ENCODE measurements at places on chromosomes 5 and 9.

DNA sequence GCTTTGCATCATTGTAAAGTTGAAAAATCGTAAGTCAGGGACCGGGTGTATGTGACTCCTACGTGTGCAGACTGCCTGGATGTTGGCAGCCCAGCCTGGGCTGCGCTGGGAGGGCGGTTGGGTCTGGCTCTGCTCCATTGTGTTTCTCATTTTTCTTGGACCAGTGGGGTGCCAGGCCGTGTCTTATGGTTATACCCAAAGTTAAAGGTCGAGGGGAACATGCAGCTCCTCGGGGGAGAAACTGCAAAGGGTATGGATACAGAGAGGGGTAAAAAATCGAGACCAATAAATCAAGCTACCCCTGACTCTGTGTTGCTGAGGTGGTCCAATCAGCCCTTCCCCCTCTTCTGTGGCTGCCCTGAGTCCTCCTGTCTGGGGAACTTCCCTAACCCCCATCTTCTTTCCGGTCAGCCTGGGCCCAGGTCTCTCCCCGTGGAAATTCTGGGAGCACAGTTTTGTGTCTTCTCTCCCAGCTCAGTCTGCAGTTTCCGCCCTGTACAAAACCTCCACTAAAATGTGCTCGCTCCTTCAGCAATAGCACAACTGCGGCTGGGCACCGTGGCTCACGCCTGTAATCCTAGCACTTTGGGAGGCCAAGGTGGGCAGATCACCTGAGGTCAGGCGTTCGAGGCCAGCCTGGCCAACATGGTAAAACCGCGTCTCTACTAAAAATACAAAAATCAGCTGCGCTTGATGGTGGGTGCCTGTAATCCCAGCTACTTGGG, 34.1 kb upstream of the UNC5A start:
- no peaks in the 10 kb centered on the region for H3K36me3 ChIP-seq
- H3K27me3 ChIP-seq, result no peaks in the 10 kb centered on the region
- DNase-seq, result peak; percentile 24
- H3K27ac ChIP-seq, result no peak overlapping the region
- H3K4me1 ChIP-seq, result no peaks in the 10 kb centered on the region
- H3K4me3 ChIP-seq, result no peak overlapping the region

- peaks cover 8% of the 10 kb centered on the region for H3K4me1 ChIP-seq
- no peak overlapping the region for H3K4me3 ChIP-seq
- H3K27me3 ChIP-seq, result no peaks in the 10 kb centered on the region
- DNase-seq, result no peak
- peaks cover 4% of the 10 kb centered on the region for H3K36me3 ChIP-seq
Observed at GRCh38 chr9:122329597-122329996, 41.2 kb upstream of the PTGS1 start.

DNA sequence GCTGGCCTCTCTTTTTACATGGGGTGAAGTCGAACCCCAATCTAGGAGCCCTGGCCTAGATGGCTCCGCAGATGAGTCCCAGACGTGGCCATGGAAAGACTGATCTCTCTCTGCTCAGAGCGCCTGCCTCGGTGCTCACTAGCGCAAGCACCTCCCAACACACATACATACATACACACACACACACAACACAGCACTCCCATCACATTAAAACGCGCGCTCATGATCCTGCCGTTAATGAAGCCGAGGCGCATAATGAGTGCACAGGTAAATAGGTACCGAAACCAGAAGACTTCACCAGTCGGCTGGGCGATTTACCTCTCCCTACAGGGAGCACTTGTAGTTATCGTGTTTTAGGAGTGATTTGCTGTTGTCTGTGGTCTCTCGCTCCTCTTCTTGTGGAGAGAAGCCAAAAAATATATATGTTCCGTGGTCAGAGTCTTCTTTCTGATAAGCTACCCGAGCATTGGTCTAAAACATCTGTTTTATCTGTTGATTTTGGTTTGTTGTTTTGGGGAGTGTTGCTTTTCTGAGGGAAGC, 207.7 kb downstream of the MEF2C start:
- no peaks in the 10 kb centered on the region for H3K36me3 ChIP-seq
- H3K4me3 ChIP-seq, result no peak overlapping the region
- H3K4me1 ChIP-seq, result peaks cover 17% of the 10 kb centered on the region
- H3K27ac ChIP-seq, result no peak overlapping the region

DNA sequence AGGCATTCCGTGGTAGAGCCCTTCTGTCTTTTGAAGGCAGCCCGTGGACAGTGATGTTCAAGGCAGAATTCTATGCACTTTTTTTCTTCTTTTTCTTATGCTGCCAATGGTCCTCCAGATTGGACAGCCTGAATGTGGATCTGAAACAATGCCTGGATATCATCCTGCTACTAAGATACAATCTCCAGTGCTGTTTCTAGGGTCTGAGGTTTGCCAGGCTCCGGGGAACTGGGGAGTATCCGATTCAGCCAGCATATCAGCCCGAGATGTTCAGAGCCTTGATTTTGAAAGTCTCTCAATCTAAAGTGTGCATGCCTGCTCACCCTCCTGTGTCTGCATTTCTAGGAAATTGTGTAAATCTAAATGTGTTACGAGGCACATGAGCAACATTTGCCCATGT, 103.8 kb upstream of the WWC1 start:
- H3K4me3 ChIP-seq, result no peak overlapping the region
- H3K27me3 ChIP-seq, result no peaks in the 10 kb centered on the region
- no peaks in the 10 kb centered on the region for H3K4me1 ChIP-seq
- no peaks in the 10 kb centered on the region for H3K36me3 ChIP-seq
- no peak for DNase-seq
- H3K27ac ChIP-seq, result no peak overlapping the region

- no peaks in the 10 kb centered on the region for H3K36me3 ChIP-seq
- no peak overlapping the region for H3K27ac ChIP-seq
- no peaks in the 10 kb centered on the region for H3K27me3 ChIP-seq
- no peak for DNase-seq
- no peak overlapping the region for H3K4me3 ChIP-seq
Observed at GRCh38 chr5:74376187-74376586, 264.3 kb downstream of the ENC1 start.

DNA sequence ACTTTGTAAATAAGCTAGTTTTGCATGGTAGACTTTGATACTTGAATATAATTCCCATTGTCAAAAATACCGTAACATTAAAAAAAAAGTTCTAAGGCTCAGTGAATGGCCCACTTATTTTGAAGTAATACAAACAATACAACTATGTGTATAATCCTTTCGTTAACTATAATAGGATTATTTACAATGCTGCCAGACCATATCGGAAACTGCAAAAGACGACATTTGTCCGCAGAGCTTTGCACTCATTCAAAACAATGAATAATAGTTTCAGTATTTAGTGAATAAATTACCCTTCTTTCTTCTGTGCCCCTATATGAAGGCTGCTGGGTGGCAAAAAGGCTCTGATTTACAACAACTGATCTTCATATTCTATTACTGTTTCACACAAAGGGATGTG, 121.8 kb downstream of the DROSHA start:
- peaks cover 21% of the 10 kb centered on the region for H3K36me3 ChIP-seq
- H3K4me3 ChIP-seq, result no peak overlapping the region
- DNase-seq, result no peak

DNA sequence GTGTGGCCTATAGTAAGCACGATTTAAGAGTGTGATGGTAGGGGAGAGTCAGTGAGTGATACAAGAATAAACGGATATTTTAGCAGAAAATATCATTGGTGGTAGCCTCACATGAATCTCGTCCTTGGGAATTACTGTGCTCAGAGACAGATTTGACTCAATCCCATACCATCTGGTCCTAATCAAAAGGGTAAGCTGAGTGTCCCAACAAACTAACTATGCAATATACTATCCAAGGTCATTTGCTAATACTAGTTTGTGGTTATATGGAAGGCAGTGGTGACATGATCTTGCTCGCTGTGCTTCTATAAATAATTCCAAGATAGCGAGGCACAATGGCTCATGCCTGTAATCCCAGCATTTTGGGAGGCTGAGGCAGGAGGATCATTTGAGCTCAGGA, 103.2 kb downstream of the TRPM6 start:
- no peak overlapping the region for H3K4me3 ChIP-seq
- no peak overlapping the region for H3K27ac ChIP-seq
- no peaks in the 10 kb centered on the region for H3K36me3 ChIP-seq
- no peaks in the 10 kb centered on the region for H3K27me3 ChIP-seq
- no peaks in the 10 kb centered on the region for H3K4me1 ChIP-seq

- H3K4me1 ChIP-seq, result no peaks in the 10 kb centered on the region
- H3K27ac ChIP-seq, result no peak overlapping the region
- H3K27me3 ChIP-seq, result no peaks in the 10 kb centered on the region
- DNase-seq, result no peak
- H3K36me3 ChIP-seq, result no peaks in the 10 kb centered on the region
Observed at GRCh38 chr5:362189-362588, 40.7 kb downstream of the AHRR start.

DNA sequence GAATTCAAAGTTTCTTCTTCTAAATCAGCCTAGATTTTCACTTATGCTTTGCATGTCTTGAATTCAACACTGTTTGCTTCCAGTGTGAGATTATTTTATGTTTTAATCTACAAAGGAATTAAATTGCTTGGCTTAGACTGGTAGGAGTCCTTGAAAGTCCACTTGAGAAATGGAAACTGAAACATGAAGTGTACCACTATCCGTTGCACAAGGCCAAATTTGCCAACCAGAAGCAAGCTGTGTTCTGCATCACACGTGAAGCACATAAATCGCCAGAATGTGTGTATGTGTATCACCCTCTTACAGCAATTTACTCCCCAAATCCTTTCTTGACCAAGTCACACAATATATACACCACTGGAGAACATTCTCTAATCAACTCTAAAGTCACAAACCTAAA, 10.3 kb downstream of the SEMA6A start:
- no peaks in the 10 kb centered on the region for H3K4me1 ChIP-seq
- H3K27me3 ChIP-seq, result peaks cover 4% of the 10 kb centered on the region
- no peak overlapping the region for H3K4me3 ChIP-seq
- no peaks in the 10 kb centered on the region for H3K36me3 ChIP-seq

- no peak overlapping the region for H3K4me3 ChIP-seq
- no peak overlapping the region for H3K27ac ChIP-seq
- no peaks in the 10 kb centered on the region for H3K36me3 ChIP-seq
- no peaks in the 10 kb centered on the region for H3K4me1 ChIP-seq
Observed at GRCh38 chr5:127223256-127223974, 67.2 kb upstream of the MEGF10 start.

- no peak for DNase-seq
- H3K4me3 ChIP-seq, result no peak overlapping the region
- H3K36me3 ChIP-seq, result no peaks in the 10 kb centered on the region
Observed at GRCh38 chr5:133527311-133527710, 85.0 kb downstream of the FSTL4 start.

GRCh38 chr9:70998962-70999361, 122.5 kb downstream of the TRPM3 start:
- H3K36me3 ChIP-seq, result no peaks in the 10 kb centered on the region
- no peak overlapping the region for H3K27ac ChIP-seq
- no peaks in the 10 kb centered on the region for H3K4me1 ChIP-seq
- H3K27me3 ChIP-seq, result no peaks in the 10 kb centered on the region
- H3K4me3 ChIP-seq, result no peak overlapping the region
- DNase-seq, result no peak

DNA sequence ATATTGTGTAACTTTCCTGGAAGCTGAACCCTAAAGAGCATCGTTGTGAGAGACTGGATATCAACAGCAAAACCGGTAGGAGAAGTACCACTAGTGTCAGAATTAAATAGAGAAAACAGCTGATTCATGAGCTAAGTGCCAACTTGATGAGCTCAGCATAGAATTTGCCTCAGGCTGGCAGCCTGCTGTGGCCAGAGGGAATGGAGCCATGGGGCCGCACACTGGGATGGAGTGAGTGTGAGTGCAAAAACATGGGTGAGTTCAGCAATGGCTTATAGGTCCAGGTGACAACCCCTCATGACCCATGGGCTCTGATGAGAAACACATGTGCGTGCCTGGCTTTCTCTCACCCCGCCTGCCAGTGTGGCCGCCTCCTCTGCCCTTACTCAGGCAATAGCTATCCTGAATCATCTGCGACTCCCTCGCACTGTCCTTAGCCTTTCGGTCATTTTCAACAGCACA, 25.4 kb downstream of the ADAMTS16 start:
- H3K4me3 ChIP-seq, result no peak overlapping the region
- no peak overlapping the region for H3K27ac ChIP-seq

DNA sequence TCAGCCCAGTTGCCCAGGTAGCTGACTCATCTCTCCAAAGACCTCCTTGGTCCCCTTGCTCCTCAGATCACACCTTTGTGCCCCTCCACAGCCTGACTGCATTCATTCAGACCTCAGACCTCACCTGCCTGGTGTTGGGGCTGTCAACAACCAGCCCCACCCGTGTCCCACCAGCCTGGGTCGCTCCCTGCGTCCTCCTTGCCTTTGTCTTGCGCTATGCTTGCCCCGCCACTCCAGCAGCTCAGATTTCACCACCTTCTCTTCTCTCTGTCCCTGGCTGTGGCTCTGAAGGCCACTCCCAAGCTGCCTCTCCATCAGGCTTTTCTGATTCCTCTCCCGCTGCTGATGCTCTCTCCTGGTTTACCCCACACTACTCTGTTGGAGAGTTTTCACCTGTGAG, 103.5 kb downstream of the MVB12B start:
- DNase-seq, result no peak
- no peak overlapping the region for H3K27ac ChIP-seq
- H3K4me3 ChIP-seq, result no peak overlapping the region
- no peaks in the 10 kb centered on the region for H3K27me3 ChIP-seq
- H3K36me3 ChIP-seq, result peaks cover 5% of the 10 kb centered on the region

DNA sequence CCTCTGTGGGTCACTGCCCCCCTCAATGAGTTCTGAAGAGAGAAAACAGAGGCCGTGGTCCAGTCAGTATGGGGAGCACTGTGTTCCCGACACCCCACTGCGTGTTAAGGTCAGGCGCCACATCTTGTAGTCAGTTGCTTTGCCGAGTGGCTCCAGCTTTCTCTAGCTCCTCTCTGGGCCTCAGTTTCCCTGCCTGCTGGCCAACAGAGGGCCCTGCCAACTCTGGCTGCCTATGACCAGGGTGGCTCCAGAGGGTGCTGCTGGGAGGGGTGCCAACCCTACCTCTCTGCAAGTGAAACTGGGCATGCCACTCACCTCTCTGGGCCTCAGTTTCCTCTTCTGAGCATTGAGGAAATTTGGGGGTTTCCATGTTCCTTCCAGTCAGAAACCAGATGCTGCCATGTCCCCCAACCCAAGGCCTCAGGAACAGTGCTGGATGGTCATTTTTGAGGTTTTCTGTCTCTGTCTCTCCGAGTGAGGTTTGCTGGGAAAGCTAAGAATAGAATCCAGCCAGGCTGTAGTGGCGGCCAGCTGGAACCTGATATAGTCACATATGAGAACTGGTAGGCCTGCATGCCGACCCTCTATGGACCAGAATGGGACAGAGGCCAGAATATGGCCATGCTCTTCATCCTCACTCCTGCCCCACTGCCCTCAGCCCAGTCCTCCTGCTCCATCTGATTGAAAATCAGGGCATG, 132.1 kb downstream of the PHF2 start:
- H3K4me1 ChIP-seq, result no peaks in the 10 kb centered on the region
- no peak overlapping the region for H3K27ac ChIP-seq
- no peaks in the 10 kb centered on the region for H3K27me3 ChIP-seq
- H3K36me3 ChIP-seq, result no peaks in the 10 kb centered on the region

Measured in liver (tissue), 10 donors.